ENCODE measurements at places on chromosomes 2 and 18.

- no peak for DNase-seq
These were observed 18.5 kb downstream of the PDCL3 start for GRCh38 chr2:100581277-100581612.

DNA sequence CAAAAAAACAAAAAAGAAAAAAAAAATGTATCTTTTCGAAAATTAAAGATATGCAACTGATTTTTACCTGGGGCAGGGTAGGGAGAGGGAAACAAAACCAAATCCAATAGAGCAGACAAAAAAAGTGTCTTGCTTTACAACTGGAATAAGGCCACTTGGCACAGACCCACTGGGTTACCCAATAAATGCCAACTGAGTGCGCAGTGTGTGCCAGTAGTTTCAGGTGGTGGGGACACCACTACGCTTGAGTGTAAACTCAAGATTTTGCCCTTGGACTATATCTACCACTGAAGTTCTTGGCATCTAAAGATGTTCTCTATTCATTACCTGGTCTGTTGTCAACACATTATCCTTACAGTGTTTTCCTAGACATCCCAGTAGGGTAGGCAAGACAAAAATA is 16.3 kb downstream of the VPS4B start:
- DNase-seq, result no peak

- DNase-seq, result no peak
These were observed 104.6 kb downstream of the UNC80 start for GRCh38 chr2:209876211-209876610.

DNA sequence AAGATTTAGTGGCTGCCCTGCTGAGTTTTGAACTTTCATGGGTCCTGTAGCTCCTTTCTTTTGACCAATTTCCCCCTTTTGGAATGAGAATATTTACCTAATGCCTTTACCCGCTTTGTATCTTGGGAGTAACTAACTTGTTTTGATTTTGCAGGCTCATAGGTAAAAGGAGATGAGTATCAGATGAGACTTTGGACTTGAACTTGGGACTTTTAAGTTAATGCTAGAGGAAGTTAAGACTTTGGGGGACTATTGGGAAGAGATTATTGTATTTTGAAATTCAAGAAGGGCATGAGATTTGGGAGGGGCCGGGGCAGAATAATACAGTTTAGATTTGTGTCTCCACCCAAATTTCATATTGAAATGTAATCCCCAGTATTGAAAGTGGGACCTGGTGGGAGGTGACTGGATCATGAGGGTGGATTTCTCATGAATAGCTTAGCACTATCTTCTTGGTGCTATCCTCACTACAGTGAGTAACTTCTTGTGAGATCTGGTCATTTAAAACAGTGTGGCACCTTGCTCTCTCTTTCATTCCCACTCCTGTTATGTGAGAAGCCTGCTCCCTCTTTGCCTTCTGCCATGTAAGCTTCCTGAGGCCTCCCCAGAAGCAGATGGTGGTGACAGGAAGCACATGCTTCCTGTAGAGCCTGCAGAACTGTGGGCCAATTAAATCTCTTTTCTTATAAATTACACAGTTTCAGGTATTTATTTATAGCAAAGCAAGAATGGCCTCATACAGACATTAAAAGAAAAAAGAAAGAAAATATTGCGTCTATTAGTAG is 6.1 kb downstream of the ADI1 start:
- no peak for DNase-seq

- no peak for DNase-seq
These were observed 68.8 kb upstream of the TMEM87B start for GRCh38 chr2:111986116-111986900.

GRCh38 chr2:177667626-177668025 is 275.1 kb downstream of the AGPS start:
- DNase-seq, result no peak

GRCh38 chr18:13035249-13035914 is 44.2 kb downstream of the CEP192 start:
- no peak for DNase-seq

DNA sequence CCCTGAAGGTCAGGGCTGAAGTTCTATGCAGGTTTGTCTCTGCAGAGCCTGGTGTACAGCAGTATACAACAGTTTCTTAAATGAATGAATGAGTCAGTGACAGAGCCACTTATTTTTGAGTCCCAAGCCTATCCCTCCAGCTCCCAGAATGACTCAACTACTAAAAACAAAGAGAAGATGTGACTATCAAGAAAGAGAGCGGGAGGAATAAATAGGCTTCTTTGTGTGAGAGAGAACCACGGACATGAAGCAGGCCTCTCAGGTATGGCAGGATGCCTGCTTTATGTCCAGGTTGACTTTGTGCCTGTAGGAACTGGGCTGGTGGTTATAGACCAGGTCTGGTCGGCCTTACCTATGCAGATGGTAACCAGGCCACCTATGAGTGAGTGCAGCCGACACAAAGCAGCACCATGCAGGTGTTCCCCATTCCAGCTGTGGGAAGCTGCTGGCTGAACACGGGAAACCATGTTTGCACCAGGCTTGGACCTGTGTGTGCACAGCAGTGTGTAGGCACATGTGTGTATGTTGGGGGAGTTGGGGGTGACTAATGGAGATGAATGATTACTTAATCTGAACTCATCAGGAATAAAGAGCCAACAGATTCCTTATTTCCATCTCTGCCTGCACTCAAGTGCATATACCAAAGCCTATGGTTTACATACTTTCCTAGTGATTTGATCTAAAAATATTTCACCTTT is 171.0 kb downstream of the OSR1 start:
- DNase-seq, result no peak

DNA sequence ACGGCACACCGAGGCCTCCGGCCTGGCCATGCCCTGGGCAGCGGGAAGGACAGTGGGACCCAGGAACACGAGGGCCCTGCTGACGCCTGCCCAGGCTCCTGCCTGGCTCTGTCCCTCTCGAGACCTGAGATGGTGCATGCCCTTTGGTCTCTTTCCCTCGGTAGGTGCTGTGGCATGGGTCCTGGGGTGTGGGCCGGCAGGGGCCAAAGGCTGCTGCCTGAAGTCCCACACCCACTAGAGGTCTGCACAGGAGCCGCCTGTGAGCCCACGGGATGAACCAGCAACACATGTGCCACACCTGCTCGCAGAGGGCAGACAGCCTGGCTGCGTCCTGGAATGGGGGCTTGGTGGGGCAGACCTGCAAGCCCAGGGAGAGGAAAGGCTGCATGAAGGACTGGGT is 73.3 kb downstream of the NDUFA10 start:
- DNase-seq, result no peak

DNA sequence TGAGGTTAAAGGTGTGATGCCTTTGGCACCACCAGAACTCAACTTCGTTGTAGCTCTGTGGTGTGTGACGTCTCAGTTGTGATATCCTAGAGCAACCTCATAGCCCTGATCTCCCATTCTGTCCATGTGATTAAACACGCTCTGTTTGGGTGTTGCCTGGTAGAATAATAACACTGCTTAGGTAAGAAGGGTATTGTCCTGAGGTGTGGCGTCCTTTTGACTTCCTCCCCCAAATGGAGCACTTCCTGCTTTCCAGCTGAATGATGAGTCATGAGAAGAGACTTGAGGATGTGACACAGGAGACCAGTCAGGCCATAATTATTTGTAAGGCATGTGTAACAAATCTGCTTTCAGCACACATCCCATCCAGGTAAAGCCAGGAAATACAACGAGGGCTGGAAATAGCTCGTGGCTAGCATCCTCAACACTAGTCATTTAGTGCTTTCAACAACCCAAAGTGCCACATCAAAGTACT is 100.7 kb downstream of the RAPGEF4 start:
- DNase-seq, result no peak

DNA sequence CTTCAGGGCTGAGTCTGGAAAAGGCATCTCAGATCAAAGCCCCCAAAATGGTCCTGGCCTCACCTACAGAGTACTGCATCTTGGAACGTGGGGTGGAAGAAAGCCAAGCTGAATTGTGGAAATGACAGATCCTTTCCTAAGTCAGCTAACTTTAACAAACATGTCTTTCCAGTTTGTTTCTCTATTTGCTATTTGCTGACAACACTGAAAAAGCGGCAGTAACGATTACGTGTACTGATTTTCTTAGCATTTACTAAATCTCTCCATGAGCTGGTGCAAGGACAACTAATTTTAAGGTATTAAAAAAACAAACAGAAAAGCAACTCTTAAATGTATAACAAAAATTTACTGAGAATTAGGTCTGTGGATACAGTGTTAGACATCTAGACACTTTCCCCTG is 1.1 kb downstream of the HIBCH start:
- DNase-seq, result no peak

- no peak for DNase-seq
These were observed 4.9 kb downstream of the DLGAP1 start for GRCh38 chr18:4450065-4450658.

DNA sequence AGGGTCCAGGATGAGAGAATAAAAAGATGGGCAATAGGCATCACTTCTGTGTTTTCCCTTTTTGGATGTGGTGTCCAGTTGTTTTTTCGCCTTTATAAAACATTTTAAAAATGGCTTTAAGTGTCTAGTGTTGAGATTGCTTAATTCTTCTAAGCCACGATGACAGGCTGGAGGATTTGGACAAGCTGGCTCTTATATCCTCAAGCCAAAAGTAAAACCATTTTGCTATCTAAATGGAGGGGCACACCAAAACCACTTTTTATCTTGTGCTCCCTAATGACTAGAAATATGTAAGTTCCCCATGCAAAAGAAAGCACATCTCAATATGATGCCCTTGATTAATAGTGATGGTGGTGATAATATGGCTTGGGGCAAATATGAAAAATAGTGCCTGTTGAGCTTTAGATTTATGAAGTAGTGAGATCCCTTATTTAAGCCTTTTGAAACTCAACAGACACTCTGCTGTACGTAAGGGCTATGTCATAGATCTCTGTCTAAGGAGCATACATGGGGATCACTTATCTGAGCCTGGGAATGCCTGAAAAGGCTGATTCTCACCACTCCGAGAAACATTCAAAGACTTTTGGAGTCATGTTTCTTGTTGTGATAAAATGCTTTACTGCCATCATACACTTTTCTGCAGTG is 185.5 kb downstream of the KCNS3 start:
- no peak for DNase-seq

GRCh38 chr2:67599561-67599960 is 202.4 kb downstream of the ETAA1 start:
- DNase-seq, result no peak

DNA sequence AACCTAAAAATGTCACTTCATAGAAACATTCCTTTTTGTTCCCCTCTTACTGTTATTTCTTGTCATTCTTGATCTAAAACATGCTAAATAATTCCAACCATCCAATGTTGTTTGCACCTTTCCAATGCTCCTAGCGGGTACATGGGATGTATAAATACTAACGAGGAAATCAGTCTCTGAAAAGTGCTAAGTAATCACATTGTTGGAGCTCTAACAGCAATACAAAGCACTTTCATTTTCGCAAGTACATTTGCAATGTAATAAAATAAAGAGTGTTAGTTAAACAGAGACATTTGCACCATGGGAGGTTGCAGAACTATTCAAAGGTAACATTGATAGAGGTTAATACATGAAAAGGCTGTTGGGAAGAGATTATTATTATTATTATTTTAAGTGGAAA is 286.2 kb upstream of the ACVR2A start:
- DNase-seq, result no peak

GRCh38 chr2:241197947-241198346 is 9.5 kb downstream of the ANO7 start:
- no peak for DNase-seq

DNA sequence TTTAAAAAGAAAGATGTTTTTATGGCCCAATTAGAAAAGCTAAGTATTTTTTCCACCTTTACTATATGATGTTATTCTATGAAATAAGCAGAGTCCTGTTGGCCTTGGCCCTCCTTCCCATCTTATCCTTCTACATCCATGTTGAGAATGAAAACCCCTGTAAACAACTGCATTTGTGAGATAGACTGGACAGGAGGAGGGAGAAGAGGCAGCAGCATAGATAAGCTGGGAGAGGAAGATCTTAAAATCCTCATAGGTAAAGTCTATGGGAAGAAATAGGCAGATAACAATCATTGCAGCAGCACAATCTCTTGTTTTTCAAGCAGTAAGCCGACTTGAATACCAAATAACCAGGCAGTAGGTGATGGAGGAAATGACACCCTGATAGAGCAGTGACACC is 207.6 kb upstream of the PARD3B start:
- DNase-seq, result no peak

DNA sequence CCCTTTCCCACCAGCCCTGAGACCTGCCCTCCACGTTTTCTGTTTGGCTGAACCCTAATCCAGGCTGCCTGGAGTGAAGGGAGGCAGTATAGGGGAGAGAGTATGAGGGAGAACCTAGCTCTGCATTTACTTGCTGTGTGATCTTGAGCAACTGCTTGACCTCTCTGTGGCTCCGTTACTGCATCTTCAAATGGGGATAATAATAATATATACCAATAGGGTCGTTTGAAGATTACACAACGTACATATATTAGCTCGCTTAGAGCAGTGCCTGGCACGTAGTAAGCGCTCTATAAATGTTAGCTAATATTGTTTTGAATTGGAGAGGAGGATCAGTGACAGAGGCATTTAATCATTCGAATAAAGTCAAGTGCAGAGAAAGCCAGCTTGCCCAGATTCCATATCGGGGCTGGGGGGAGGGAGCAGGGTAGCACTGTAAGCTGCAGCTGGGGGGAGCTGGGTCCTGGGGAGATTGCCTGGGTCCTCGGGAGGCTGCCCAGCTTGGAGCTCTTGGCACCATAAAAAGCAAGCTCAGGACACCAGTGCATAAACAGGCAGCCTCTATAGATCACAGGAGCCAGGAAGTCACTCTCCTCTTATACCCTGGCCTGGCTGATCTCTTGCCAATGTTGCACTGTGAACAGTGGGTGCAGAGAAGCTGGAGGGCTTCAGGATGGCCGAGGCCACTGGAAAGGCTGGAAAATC is 19.1 kb downstream of the KCNK3 start:
- DNase-seq, result no peak

- DNase-seq, result no peak
These were observed 93.5 kb downstream of the TFCP2L1 start for GRCh38 chr2:121191191-121192170.

- DNase-seq, result no peak
These were observed 43.7 kb downstream of the RPIA start for GRCh38 chr2:88735133-88735532.

DNA sequence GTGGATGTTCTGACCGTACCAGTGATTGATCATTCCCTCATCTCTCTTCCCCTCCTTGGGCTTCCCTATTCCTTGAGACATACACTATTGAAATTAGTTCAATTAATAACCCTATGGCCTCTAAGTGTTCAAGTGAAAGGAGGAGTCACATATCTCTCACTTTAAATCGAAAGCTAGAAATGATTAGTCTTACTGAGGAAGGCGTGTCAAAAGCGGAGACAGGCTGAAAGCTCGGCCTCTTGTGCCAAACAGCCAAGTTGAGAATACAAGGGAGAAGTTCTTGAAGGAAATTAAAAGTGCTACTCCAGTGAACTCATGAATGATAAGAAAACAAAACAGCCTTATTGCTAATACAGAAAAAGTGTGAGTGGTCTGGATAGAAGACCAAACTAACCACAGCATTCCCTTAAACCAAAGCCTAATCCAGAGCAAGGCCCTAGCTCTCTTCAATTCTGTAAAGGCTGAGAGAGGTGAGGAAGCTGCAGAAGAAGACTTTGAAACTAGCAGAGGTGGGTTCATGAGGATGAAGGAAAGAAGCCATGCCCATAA is 144.4 kb upstream of the LYPD6 start:
- DNase-seq, result no peak
